Stimulated activated CD8-positive, alpha-beta memory T cell treated with anti-CD3 and anti-CD28 coated beads, Interleukin-4, amount 100 ng/mL, for 1 hour (primary cell): ENCODE measurements at places on chromosomes 2 and 18.

GRCh38 chr18:48852794-48853193 is 98.0 kb downstream of the SMAD7 start:
- DNase-seq: no peak

GRCh38 chr2:48569433-48569832 is 39.5 kb downstream of the STON1 start:
- no peak for DNase-seq

- DNase-seq: no peak
Observed at GRCh38 chr2:217071416-217071815, 211.6 kb upstream of the TNP1 start.

- DNase-seq: no peak
Observed at GRCh38 chr2:238846628-238847418, 1.1 kb upstream of the TWIST2 start.

DNA sequence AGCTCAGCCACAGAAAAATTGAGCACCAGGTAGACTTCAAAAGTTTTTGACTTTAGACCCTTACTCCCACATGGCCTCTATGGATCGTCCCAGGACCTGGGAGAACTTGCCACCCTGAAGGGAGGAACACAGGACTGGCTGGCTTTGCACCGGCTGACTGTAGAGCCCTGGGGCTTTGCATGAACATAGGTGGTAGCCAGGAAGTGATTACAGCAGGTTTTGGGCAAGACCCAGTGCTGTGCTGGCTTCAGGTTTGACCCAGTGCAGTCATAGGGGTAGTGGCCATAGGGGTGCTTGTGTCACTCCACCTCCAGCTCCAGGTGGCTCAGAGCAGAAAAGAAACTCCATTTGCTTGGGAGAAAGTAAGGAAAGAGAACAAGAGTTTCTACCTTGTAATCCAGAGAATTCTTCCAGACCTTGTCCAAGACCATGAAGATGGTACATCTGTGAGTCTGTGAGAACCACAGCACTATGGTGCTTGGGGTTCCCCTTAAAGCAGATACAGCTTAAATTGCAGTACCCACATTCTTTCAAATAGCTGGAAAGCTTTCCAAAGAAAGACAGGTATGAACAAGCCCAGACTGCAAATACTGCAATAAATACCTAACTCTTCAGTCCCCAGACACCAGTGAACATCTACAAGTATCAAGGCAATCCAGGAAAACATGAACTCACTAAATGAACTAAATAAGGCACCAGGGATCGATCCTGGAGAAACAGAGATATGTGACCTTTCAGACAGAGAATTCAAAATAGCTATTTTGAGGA is 13.0 kb upstream of the SESTD1 start:
- DNase-seq: no peak

DNA sequence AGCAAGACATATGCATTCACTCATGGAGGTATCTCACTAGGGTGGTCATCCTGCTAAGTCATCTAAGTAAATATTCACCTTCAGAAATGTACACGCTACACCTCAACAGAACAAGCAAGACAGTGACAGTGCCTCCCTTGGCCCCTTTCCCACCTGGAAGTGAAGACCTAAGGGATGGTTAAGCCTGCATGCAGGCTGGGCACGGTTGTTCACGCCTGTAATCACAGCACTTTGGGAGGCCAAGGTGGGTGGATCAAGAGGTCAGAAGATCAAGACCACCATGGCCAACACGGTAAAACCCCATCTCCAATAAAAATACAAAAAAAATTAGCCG is 4.4 kb downstream of the LIMS2 start:
- DNase-seq: no peak
